Caco-2 (cell line): ENCODE measurements at places on chromosomes 12 and 14.

GRCh38 chr12:100826323-100826722, 31.7 kb downstream of the ANO4 start:
- H3K4me3 ChIP-seq = no peak overlapping the region
- no peaks in the 10 kb centered on the region for H3K4me1 ChIP-seq
- no peaks in the 10 kb centered on the region for H3K27me3 ChIP-seq
- peak; percentile 52 for DNase-seq
- no peaks in the 10 kb centered on the region for H3K36me3 ChIP-seq

GRCh38 chr14:45381091-45381490, 128.1 kb upstream of the MIS18BP1 start:
- no peak overlapping the region for H3K27ac ChIP-seq
- no peak for DNase-seq
- H3K36me3 ChIP-seq = no peaks in the 10 kb centered on the region
- no peaks in the 10 kb centered on the region for H3K4me1 ChIP-seq
- no peak overlapping the region for H3K4me3 ChIP-seq

DNA sequence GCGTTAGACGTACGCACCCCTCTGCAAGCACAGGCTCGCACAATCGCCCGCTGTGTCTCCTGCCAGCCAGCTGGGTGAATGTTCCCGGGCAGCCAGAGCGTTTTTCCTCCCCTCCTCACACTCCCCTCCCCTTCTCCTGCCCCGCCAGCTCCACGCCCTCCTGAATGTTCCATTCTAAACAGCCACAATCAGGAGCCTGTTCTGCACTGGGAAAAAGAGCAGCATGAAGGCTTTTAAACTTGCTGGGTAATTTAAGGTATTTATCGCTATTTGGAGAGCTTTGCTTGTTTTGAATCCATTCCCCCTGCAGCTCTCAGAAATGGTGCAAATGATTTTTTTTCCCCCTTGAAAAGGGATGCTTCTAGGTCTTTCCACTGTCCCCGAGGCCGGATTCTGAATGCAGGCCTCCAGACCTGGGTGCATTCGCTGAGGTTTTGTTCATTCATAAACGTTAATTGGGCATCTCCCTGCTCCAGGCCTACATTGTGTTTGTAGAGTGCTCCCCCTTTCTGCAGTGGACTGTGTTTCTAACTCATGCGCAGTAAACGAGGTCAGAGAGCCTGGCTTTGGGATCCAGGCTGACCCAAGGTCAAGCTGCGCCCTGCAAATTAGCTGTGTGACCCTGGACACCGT, 212.5 kb downstream of the CHST11 start:
- no peaks in the 10 kb centered on the region for H3K27me3 ChIP-seq
- H3K27ac ChIP-seq = no peak overlapping the region
- peaks cover 10% of the 10 kb centered on the region for H3K4me1 ChIP-seq
- H3K4me3 ChIP-seq = no peak overlapping the region
- no peak for DNase-seq
- no peaks in the 10 kb centered on the region for H3K36me3 ChIP-seq

- peaks cover 56% of the 10 kb centered on the region for H3K4me1 ChIP-seq
- H3K27ac ChIP-seq = peak overlapping the region; percentile 36
- no peaks in the 10 kb centered on the region; the same call in 1 of the 2 replicates for H3K36me3 ChIP-seq
- H3K4me3 ChIP-seq = no peak overlapping the region
- H3K27me3 ChIP-seq = no peaks in the 10 kb centered on the region
- DNase-seq = no peak
These were observed 74.2 kb downstream of the PPM1H start for GRCh38 chr12:62860501-62861411.

DNA sequence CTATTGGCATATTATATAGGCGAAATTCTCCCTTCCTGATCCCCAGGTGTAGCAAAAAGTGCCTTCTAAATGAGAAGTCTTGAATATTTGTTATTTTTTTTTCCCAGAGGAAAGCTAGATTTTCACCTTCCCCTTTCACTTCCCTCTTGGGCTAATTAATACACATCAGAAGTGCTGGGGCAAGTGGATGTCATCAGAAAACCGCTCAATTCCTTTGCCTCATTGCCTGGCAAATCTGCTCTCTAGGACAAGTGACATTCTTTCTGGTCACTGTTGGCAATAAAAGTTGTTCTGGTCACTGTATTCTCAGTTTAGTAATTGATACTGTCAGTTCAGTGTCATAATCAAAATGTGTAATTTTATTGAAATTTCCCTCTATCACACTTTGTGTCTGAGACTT, 174.5 kb downstream of the ETNK1 start:
- H3K4me3 ChIP-seq = no peak overlapping the region
- no peaks in the 10 kb centered on the region for H3K36me3 ChIP-seq
- H3K27me3 ChIP-seq = no peaks in the 10 kb centered on the region
- 0 out of 2 replicates have a peak, but pooled peaks cover 4% of the 10 kb centered on the region for H3K4me1 ChIP-seq
- no peak overlapping the region for H3K27ac ChIP-seq
- DNase-seq = no peak

- no peaks in the 10 kb centered on the region for H3K36me3 ChIP-seq
- H3K4me3 ChIP-seq = peak overlapping the region; percentile 51
- no peak for DNase-seq
These were observed 614 bp downstream of the FKBP3 start for GRCh38 chr14:45133683-45134050.

GRCh38 chr14:96574171-96574632, 72.0 kb downstream of the PAPOLA start:
- DNase-seq = no peak
- peaks cover 14% of the 10 kb centered on the region; the same call in 1 of the 2 replicates for H3K4me1 ChIP-seq
- no peak overlapping the region for H3K4me3 ChIP-seq

DNA sequence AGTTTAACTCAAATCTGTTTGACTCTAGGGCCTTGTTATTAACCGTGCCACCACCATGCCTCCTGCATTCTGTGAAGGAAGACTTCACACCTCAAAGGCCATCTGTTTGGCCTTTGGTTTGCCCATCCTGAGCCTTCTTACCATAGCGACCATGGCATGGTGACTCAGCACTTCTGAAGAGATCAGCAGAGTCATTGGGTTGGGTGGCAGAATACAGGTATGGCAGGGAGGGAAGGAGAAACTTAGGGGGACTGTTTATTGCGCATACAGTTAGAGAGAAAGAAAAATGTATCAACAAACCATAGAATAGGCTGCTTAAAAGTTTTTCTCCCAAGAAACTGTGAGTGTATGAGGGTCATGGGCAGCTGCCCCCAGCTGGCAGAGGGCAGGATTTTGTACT, 49.2 kb downstream of the DAD1 start:
- H3K36me3 ChIP-seq = no peaks in the 10 kb centered on the region
- no peak for DNase-seq
- no peaks in the 10 kb centered on the region for H3K27me3 ChIP-seq
- H3K4me3 ChIP-seq = no peak overlapping the region

DNA sequence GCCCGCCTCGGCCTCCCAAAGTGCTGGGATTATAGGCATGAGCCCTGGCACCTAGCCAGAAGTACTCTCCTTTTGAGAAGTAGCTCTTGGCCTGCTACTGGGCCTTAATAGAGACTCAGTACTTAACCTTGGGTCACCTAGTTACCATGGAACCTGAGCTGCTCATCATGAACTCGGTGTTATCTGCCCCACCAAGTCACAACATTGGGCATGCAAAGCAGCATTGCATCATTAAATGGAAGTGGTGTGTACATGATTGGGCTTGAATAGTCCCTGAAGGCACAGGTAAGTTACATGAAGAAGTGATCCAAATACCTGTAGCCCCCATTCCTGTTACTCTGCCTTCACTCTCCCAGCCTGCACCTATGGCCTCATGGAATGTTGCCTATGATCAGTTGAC, 18.0 kb upstream of the ATF7 start:
- H3K27me3 ChIP-seq = no peaks in the 10 kb centered on the region
- no peak overlapping the region for H3K4me3 ChIP-seq
- H3K27ac ChIP-seq = no peak overlapping the region

DNA sequence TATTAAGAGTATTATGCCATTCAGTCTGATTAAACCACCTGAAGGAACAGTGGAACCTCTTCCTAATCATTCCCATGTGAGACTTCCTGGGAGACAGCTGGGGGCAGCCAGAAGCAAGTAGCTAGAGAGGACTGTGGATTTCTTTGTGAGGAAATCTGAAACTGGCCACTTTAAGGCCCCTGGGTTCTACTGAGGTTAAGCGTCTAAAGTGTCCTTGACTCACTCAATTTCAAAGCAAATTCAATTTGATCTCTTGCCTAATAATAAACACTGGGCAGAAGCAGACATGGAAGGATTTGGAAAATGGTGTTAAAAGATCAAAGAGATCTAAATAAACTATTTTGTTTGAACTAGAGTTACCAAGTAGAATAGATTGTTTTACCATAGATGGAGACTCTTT, 909.9 kb downstream of the NRXN3 start:
- H3K4me1 ChIP-seq = peaks cover 25% of the 10 kb centered on the region
- H3K36me3 ChIP-seq = no peaks in the 10 kb centered on the region
- peak overlapping the region; percentile 22 for H3K27ac ChIP-seq
- no peaks in the 10 kb centered on the region for H3K27me3 ChIP-seq
- DNase-seq = no peak

- H3K4me3 ChIP-seq = no peak overlapping the region
- no peaks in the 10 kb centered on the region for H3K4me1 ChIP-seq
- no peaks in the 10 kb centered on the region for H3K36me3 ChIP-seq
- DNase-seq = no peak
- H3K27me3 ChIP-seq = no peaks in the 10 kb centered on the region
These were observed 475.6 kb upstream of the SOX5 start for GRCh38 chr12:24424889-24425600.

GRCh38 chr14:64714432-64715025, 10.3 kb downstream of the PLEKHG3 start:
- peaks cover 55% of the 10 kb centered on the region for H3K4me1 ChIP-seq
- no peak overlapping the region for H3K4me3 ChIP-seq
- H3K27me3 ChIP-seq = no peaks in the 10 kb centered on the region
- H3K27ac ChIP-seq = peak overlapping the region; percentile 91

GRCh38 chr12:65875640-65876071, 51.4 kb downstream of the HMGA2 start:
- DNase-seq = no peak
- H3K27me3 ChIP-seq = no peaks in the 10 kb centered on the region
- H3K36me3 ChIP-seq = no peaks in the 10 kb centered on the region; the same call in 1 of the 2 replicates
- H3K4me3 ChIP-seq = no peak overlapping the region
- H3K27ac ChIP-seq = no peak overlapping the region
